Thoracic aorta (tissue), 2 donors: ENCODE measurements at places on chromosomes 1 and 21. TPM values are rescaled to one million over a fixed set of nuclear protein-coding genes. Genes with fewer than 3 reads are reported as not detected.

DNA sequence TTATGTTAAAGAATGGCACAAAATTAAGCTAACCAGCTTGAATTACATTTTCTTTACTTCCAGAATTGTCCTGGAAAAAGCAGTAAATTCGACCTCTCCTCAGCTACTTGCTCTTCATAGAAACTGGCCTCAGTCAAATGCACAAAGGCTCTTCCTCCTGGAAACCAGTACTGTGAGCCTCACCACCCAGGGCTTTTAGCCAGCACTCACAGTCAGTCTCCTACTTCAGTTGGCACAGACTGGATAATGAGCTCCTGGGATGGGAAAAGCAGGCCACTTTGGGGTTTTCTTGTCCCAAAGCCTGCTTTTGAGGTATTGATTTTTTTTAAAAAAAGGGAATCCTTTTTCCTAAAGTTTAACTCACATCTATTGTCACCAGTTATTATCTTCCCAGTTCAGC is 40.4 kb downstream of the SCYL3 start:
- DNase-seq: no peak

VASH2 gene
- 0.42 TPM for total RNA-seq

DNA sequence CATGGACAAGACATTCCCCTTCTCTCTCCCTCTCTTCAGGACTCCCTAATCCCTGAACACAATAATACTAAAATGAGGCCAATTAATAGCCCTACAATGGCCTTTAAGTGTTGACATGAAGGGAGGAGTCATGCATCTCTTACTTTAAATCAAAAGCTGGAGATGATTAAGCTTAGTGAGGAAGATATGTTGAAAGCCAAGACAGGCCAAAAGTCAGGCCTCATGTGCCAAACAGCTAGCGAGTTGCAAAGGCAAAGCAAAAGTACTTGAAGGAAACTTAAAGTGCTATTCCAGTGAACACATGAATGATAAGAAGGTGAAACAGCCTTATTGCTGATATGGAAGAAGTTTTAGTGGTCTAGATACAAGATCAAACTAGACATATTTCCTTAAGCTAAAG is 49.5 kb upstream of the CD46 start:
- DNase-seq: no peak

- DNase-seq: no peak
Observed at GRCh38 chr1:236530959-236531358, 7.2 kb downstream of the LGALS8 start.

DNA sequence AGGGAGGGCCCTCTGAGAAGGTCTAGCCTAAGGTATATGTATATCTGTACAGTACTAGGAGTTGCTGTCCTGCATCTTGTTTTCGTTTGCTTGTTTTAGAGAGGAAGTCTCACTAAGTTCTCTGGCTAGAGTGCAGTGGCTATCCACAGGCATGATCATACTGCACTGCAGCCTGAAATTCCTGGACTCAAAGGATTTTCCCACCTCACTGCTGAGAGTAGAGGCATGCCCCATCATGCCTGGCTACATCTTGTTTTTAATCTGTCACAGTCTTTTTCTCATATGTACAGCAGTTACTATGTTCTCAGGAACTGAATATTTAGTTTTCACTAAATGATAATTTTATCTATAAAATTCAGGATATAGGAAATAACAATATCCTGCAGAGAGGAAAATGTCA is 15.3 kb upstream of the PYHIN1 start:
- no peak for DNase-seq
